ENCODE measurements at places on chromosomes 5 and 9.

GRCh38 chr9:128429513-128430086 lies 8.9 kb downstream of the CERCAM start:
- DNase-seq: no peak

DNA sequence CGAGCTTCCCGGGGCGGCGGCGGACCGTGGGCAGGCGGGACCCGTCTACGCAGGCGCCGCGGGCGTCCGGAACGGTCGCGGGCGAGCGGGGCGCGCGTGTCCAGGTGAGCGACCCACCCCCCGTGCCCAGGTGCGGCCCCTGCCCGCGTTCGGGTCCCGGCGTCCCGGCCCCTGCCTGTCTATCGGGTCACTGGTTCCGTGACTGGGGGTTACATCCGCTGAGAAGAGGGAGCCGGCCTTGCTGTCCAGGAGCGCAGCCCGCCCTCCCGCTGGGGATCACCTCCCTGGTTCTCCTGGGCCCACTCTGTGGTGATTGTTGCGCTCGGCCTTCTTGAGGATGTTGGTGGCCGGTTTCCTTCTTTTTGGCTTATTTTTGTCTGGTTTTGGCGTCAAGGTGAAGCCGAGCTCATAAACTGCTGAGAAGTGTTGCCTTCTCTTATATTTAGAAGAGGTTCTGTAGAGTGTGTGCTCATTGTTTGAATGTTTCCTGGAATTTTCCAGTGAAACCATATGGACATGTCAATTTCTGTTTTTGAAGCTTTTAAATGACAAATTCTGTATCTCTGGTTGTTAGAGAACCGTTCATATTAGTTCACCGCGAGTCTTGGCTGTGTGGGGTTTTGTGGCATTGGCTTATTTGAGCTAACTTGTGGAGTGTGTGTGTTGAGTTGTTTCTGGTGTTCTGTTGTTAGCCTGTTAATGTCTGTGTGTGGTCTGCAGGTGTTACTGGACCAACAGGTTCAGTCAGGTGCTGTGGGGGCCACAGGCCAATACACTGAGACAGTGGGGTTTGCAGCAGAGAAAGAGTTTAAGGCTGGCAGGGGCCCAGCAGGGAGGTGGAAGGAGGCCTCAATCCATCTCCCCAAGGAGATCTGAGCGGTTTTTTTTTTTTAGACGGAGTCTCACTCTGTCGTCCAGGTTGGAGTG lies 621 bp downstream of the CEP72 start:
- peak; percentile 32 for DNase-seq

GRCh38 chr5:14685757-14686156 lies 21.2 kb downstream of the OTULIN start:
- peak; percentile 28 for DNase-seq

DNA sequence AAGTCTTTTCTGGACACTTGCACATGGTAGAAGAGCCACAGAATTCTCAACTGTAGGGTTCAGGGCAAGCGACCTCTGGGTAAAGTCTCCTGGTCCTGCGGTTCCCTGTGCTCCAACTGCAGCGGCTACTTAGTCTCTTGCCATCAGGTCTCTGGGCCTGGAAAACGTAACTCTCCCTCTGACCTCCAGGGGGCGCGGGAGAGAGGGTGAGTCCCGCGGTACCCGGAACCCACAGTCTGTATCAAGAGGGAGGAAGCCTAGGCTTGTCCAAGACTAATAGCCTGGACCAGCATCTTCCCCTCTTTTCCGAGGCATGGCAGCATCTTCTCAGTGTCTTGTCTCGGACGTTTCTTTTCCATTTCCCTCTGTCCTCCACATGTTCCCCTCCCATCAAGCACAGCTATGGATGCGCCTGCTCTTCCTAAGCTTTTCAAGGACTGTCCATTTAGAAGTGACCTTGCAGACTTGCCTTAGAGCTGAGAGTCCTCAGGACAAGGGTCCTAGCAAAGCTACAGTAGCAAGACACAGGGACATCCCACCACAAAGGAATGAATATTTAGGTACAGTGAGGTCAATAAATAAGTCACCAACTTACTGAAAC lies 59.3 kb downstream of the FSTL4 start:
- peak; percentile 46 for DNase-seq

GRCh38 chr5:139761057-139761450 lies 34.6 kb upstream of the PSD2 start:
- no peak for DNase-seq

GRCh38 chr5:120843390-120843980 lies 379.4 kb downstream of the PRR16 start:
- DNase-seq: no peak

All from GM19239 (cell line).